ENCODE measurements at places on chromosomes 4 and X. TPM values are rescaled to one million over a fixed set of nuclear protein-coding genes. Genes with fewer than 3 reads are reported as not detected.

- no peak for DNase-seq
These were observed 17.0 kb upstream of the MAGED1 start for GRCh38 chrX:51876441-51876840.

- no peak for DNase-seq
These were observed 175.8 kb downstream of the GC start for GRCh38 chr4:71607780-71608677.

- DNase-seq = no peak
These were observed 93.8 kb downstream of the MANBA start for GRCh38 chr4:102667001-102667400.

DNA sequence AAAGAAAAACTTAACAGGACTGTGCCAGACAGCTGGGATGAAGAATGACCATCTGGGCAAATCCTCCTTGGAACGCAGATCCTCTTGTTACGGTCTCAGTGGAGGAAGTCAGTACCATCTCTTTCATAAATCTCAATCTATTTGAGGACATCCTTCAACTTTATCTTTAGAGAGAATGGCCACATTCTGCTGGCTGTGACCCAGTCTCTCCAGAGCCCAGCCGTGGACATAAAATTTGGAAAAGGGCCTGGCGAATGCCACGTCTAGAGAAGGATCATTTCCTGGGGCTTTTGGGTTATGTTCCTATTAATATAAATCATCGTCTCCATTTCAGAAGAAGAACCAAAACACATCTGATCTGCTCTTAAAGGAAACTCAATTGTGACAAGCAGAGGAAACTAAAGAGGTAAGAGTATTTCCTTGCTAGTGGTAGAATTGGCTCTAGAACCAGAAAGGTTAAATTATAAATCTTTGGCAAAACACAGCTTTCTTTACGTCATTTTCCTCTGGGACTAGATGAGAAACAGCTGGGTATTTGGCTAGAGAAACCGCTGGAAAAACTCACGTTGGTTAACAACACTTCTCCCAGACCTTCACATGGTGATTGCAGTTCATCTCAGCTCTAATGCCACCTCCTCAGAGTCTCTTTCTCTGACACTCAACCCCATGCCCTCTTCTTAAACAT is 164.7 kb downstream of the CHIC2 start:
- peak; percentile 47 for DNase-seq

DNA sequence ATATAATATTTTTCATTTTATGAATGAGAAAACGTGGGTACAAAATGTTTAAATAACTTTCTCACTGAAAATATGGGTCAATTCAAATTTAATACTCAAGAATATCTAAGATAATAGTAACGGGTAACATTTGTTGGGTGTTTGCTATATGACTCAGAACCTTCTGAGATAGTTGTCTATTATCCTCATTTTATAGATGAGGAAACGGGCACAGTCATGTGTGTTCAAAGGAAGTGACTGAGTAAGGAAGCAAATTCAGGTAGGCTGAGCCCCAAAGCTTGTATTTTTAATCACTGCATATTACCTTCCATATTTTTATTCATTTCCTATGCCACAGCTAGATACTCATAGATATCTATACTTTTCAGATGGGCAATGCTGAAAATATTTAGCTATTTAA is 12.2 kb upstream of the CAMK2D start:
- no peak for DNase-seq

- DNase-seq = no peak
These were observed 273.9 kb downstream of the ARAP2 start for GRCh38 chr4:35970366-35970960.

- no peak for DNase-seq
These were observed 50.6 kb upstream of the GATB start for GRCh38 chr4:151811403-151811802.

GRCh38 chr4:72843466-72843865 is 226.1 kb downstream of the COX18 start:
- peak; percentile 11 for DNase-seq

GRCh38 chrX:135639066-135639780 is 74.2 kb upstream of the CT45A1 start:
- DNase-seq = no peak

DNA sequence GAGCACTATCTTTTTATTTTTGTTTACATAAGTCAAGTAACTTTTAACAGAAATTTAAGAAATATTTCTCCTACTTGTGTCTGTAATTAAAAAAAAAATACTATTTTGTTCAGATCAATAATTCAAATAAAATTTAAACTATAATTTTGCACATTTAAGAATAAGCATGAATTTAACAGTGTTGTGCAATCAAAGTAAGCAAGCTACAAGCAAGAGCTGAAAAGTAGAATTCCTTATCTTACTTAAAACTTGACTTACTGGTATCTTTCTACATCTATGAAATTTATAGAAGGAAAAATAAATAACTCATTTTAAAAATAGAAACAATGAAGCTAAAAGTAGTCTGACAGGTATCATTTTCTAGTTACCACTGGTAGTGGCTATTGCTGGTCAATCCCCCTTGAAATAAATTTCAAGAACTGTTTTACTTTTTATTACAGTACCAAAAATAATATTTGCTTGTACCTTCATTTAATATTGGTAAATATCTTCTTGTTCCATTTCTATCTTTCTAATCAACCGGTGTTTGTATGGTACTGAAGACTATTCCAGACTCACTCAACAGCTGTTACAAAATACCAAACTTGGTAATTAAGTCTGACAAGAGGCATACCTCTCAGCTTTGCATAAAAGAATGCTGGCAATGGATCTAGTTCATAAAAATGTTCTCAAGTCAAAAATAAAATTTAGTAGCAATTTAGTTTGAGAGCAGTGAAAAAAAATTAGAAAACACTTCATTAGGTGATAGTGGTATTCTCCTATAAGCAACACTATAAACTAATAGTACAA is 62.2 kb downstream of the NOCT start:
- no peak for DNase-seq

NKX3-2 gene
- 1.2 TPM for total RNA-seq

Measured in osteoblast (primary cell).